ENCODE measurements at places on chromosomes 2 and 18.

GRCh38 chr2:195925120-195925519 is 143.5 kb downstream of the DNAH7 start:
- DNase-seq, result no peak

GRCh38 chr18:68391801-68392200 is 323.1 kb downstream of the TMX3 start:
- DNase-seq, result no peak

- no peak for DNase-seq
Measured at GRCh38 chr2:106638043-106638442, 150.9 kb downstream of the CD8B2 start.

GRCh38 chr2:1663621-1664020 is 80.7 kb downstream of the PXDN start:
- DNase-seq, result no peak
